AG08396 (cell line): ENCODE measurements at places on chromosomes 16 and 17.

- DNase-seq, result peak; percentile 88
Measured at GRCh38 chr17:67994817-67995569, 1.3 kb downstream of the C17orf58 start.

DNA sequence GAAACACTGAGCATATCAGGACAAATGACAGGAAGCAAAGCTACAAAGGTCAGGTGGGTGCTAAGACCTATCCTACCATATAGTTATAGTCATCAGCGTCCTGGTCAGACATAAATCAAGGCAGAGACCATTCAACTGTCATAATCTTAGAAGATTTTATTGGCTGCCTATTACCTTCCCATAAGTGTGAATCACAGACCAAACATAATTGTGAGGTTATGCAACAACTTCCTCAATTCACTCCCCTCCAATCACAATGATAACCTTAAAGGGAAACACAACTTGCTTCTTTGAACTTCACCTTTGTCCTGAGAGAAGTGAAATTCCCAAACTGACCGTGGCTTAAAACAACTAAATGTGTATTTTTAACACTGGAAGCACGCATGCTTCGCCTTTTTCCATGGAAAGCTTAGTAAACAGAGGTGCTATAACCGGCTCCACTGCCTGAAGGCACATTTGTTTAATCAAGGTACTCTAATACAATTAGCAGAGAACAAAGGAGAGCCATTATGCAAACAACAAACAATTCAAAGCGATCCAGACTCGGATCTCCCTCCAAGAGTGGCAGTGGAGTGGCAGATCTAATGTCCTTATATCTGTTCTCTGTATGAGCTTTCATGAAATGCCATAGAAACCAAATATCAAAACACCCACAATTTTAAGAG lies 84.9 kb downstream of the TMEM114 start:
- DNase-seq, result no peak

DNA sequence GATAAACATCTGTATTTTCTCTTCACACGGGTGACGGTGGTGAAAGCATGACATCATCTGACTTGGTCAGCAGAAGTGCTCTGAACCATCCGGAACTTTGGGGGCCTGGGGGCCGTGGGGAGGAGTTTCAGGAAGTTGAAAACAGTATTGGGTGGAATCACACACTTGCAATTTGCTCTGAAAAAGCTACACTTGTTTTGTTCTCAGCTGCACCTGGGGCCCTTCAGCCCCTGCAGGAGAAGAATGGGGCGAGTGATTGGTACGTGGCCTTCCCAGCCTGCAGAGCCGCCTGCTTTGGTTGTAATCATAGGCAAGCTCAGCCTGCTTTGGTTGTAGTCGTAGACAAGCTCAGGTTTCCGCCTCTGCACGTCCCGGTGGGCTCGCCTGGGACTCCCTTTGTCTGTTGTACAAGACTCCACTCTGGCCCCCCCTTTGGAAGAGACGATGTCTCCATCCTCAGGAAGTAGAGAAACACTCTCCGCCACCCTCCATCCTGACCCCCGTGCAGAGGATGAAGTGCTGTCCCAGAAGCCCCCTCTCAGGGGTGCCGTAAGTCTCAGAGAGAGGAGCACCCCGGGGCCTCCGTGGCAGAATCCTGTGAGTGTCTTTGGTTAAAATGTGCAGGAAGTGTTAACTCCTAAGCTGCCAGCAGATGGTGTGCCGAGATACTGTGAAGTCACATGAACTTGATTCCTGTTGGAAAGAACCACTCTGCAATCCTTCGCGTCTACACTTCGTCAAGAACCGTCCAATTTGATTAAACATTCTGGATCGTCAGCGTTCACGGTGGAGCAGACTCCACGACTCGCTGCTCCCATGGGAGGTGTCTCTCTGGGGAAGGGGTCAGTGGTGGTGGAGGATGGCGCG lies 5.4 kb downstream of the BANP start:
- DNase-seq, result peak; percentile 40

- DNase-seq, result no peak
Measured at GRCh38 chr17:72878975-72879660, 213.4 kb downstream of the SLC39A11 start.

DNA sequence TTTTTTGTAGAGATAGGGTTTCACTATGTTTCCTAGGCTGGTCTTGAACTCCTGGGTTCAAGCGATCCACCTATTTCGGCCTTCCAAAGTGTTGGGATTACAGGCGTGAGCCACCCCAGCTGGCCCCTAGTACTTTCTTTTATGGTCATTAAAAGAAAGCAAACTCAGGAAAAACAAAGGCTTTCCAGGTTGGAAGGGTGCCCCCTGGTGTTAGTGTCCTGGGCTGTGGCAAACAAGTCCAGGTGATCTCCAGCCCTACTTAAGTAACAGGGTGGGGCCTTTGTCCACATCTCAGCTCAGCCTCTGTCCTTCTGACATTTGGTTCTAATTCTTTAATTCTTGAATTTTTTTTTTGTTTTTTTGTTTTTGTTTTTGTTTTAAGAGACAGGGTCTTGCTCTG lies 6.9 kb downstream of the IGFBP4 start:
- DNase-seq, result no peak

DNA sequence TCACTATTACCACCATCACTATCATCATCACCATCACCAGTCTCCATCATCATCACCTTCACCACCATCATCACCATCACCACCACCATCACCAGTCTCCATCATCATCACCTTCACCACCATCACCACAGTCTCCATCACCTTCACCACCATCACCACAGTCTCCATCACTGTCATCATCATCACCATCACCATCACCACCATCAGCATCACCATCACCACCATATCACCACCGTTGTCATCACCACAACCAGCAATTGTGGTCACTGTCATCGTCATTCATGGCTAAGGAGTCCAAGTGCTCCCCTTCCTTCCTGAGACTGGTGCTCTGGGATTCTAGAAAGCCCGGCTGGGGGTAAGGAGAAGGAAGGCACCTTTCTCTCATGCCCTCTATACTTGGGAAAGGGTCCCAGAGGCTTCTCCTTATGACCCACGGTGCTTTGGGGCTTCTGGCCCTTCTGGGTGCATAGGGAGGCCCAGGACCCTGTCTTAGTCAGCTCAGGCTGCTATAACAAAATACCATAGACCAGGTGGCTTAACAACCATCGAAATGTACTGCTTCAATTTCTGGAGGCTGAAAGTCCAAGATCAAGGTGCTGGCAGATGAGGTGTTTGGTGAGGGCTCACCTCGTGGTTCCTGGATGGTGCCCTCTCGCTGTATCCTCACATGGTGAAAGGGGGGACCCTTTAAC lies 93.4 kb upstream of the GSE1 start:
- no peak for DNase-seq

DNA sequence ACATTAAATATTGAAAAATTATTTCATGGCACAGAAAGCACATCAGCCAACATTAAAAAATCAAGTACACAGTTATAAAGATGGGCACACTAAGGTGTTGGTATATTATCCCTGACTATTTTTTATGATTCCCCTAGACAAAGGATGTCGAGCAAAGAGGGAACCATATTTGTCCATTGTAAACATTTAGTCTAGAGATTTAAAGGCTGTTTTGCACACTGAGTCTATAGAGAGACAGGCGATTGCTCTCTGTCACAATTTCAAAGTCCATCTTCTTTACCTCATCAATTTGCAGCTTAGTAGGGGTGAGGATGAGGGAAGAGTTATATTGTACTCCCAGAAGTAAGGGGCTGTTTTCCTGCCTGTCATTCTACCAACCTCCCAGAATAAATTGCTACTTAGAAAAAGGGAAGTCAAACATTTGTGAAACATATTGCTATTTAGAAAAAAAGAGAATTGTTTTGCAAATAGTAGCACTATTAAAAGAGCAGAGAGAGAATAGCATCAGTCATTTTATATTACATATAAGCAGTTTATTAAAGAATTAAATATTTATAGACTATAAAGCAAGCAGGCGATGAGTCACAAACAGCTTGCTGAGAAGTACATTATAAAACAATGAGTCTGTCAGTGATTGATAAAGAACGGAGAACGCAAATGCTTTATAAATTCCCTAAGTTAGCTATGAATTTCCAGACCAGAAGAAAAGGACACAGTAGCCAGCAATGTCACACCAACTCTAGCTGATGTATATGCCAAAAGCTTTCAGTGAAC lies 270.6 kb upstream of the PMFBP1 start:
- DNase-seq, result no peak

DNA sequence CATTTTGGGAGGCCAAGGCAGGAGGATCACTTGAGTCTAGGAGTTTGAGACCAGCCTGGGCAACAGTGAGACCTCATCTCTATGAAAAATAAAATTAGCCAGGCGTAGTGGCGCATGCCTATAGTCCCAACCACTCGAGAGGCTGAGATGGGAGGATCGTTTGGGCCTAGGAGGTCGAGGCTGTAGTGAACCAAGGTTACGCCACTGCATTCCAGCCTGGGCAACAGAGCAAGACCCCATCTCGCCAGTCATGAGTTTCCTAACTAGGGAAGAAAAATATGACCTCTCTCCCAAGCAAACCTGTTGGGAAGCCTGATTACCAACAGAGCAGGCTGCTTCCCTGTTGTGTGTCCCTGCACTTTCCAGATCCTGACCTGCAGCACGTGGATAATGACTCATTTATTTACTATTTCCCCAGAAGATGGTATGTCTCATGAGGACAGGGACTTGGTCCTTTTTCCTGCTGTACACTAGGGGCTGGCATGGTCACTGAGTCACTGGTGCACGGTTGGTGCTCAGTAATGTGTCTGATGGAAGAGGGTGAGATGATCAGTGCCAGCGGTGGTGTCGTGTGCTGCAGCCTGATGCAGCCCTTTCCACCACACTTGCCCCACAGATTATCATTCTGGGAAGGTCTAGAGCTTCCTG lies 30.8 kb downstream of the NMT1 start:
- DNase-seq, result peak; percentile 12

GRCh38 chr17:74271901-74272561 lies 2.0 kb upstream of the DNAI2 start:
- DNase-seq, result no peak

GRCh38 chr17:79023886-79024771 lies at the start of gene C1QTNF1:
Gene C1QTNF1, plus strand, starts transcription at chr17:79024169. Its CDS starts 19,800 bp downstream, at chr17:79043969.
- DNase-seq, result peak; percentile 61

- no peak for DNase-seq
Measured at GRCh38 chr17:59626756-59627155, 7.1 kb downstream of the CLTC start.

DNA sequence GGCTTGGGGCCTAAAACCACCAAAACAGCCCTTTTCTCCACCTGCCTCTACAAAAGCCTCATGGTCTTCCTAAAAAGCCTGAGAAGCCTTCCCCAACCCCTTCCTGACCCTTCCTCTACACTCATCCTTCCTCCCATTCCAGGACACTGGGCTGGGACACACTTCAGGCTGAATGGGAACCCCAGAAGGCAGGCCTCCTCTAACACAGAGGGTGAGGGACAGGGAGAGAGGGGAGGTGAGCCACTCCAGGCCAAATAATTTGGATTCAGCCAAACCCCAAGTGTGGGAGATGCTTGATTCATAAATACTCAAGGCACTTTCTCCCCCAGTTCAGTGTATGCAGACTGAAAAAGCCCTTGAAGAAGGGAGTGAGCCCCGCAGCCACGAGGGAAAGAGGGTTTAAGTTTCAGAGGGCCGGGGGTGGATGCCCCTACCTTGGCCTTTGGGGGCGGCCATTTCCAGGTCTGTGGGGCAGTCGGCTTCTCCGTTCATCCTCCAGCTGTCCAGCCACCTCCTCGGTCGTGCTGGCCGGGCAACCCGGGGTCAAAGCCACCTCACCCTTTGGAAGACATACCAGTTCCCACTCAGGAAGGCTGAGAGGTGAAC lies 1.6 kb downstream of the UBTF start:
- DNase-seq, result no peak

- no peak for DNase-seq
Measured at GRCh38 chr17:64155751-64156544, 26.0 kb upstream of the ERN1 start.

DNA sequence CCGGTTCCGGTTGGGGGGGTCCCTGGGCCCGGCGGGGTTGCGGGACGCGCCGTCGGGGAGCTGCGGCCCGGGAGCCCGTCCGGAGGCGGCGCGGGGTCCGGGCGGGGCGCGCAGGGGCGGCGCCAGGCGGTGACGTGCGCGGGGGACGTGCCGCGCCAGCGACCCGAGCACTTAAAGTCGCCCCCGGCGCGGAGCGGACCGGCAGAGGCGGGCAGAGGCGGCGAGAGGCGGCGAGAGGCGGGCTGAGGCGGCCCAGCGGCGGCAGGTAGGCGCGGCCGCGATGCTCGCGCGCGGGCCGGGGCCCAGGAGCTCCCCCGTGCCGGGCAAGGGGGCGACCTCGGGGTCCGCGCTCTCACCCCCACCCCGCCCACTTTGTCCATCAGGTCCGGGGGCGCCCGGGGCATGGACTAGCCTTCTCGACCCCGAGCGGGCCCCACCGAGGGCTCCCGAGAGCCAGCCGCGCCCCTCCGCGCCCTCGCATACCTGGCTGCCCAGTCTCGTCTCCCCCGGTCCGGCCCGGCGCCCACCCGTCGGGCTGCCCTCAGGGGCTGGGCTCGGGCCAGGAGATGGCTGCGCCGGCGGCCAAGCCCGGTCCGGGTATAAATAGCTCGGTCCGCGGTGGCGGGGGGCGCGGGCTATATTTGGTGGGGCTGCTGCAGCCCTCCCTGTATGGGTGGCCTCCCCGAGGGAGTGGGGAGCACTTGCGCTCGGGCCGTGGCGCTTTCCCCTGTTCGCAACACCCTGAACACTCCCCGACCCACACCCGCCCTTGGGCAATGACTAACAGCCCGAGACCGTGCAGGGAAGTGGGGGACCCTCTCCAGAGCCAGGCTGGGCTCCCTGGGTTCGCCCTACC lies at the start of gene SLC16A3:
Gene SLC16A3, plus strand, starts transcription at position 201 of the 856 bp plus-strand sequence. CDS start 6,967 bp downstream, outside the sequence.
- DNase-seq, result peak; percentile 95

GRCh38 chr16:48128769-48129168 lies 27.0 kb downstream of the ABCC12 start:
- DNase-seq, result no peak

DNA sequence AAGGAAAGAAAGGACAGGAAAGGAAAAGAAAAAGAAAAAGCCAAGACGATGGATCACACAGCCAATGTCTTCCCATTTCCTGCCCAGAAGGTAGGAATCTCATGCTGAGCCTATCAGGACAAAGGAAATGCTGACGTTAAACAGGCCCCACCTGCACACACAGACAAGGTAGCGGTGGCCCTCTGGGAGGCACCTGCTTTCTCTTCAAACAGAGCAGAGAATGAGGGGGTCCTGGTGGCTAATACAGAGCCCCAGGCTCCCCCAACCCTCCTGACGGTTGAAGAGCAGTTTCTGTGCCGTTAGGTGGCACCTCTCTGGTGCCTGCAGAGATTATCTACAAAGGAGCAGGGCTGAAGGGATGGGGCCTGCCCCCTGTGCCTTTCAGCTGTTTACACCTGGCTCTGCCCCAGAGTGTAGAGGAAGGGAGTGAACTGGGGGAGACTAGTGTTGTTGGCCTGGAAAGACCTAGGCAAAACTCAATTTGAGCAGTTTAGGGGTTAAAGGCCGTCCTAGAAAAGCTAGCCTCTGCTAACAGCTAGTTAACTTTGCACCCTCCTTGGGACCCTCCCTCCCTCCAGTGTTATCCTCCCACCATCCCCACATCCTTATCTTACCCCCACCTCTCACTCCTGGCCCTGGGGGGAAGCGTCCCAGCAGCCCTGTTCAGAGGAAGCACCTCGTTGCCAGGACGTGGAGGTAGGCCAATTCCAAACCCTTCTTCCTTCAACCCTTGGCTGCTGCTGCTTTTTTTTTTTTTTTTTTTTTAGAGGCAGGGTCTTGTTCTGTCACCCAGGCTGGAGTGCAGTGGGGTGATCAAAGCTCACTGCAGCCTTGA lies 56.3 kb downstream of the ARHGAP27 start:
- DNase-seq, result no peak

GRCh38 chr17:66401364-66401763 lies 99.0 kb downstream of the PRKCA start:
- DNase-seq, result no peak

GRCh38 chr17:81960130-81960958 lies 643 bp downstream of the NOTUM start:
- no peak for DNase-seq

- DNase-seq, result no peak
Measured at GRCh38 chr16:2199621-2200139, 3.3 kb upstream of the CASKIN1 start.
